ENCODE measurements at places on chromosomes 13 and 19. TPM values are rescaled to one million over a fixed set of nuclear protein-coding genes. Genes with fewer than 3 reads are reported as not detected.

- H3K27ac ChIP-seq: no peak overlapping the region
- no peaks in the 10 kb centered on the region for H3K36me3 ChIP-seq
- DNase-seq: no peak
- H3K4me3 ChIP-seq: no peak overlapping the region
Observed at GRCh38 chr13:52833296-52833875, 15.1 kb downstream of the PCDH8 start.

- no peak for DNase-seq
- no peaks in the 10 kb centered on the region for H3K4me1 ChIP-seq
- no peak overlapping the region for H3K4me3 ChIP-seq
- no peak overlapping the region for H3K27ac ChIP-seq
Observed at GRCh38 chr13:93496985-93497673, 270.5 kb downstream of the GPC6 start.

GRCh38 chr13:106088085-106088484 is 447.4 kb downstream of the EFNB2 start:
- H3K36me3 ChIP-seq: no peaks in the 10 kb centered on the region
- no peak overlapping the region for H3K27ac ChIP-seq
- H3K4me3 ChIP-seq: no peak overlapping the region
- H3K4me1 ChIP-seq: no peaks in the 10 kb centered on the region
- DNase-seq: no peak

DNA sequence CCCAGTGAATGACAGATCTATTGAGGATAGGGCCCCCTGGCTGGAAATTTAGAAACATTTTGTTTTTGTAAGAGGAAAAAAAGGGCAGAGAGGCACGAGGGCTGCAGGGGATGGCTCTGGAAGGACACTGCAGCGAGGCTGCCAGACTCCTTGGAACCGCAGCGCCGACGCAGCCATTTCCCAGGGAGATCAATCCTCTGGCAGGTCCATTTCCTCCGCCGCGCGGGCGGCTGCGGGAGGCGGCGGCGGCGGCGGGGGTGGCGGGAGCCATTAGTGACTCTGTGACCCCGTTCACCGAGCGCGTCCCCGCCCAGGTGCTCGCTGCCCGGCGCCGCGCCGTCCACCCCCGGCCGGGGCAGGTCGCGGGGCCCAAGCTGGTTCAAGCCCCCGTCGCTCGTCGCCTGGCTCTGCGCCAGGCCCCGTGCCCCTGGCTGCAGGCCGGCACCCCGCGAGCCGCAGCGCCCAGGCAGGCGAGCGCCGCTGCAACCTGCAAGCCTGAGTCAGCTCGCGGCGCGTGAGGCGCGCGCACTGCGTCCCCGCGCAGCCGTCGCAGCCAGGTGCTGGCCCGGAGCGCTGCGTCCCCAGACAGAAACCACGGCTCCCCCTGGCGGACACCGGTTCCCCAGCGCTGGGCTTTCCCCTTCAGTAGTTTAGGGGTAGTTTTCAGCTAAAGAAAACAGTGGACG is 192.6 kb downstream of the KATNAL1 start:
- H3K4me1 ChIP-seq: peaks cover 44% of the 10 kb centered on the region
- peaks cover 4% of the 10 kb centered on the region for H3K27me3 ChIP-seq
- DNase-seq: peak; percentile 94
- H3K27ac ChIP-seq: peak overlapping the region; percentile 89
- H3K36me3 ChIP-seq: no peaks in the 10 kb centered on the region
- H3K4me3 ChIP-seq: peak overlapping the region; percentile 71

- DNase-seq: no peak
- no peak overlapping the region for H3K4me3 ChIP-seq
- no peaks in the 10 kb centered on the region for H3K36me3 ChIP-seq
- H3K27me3 ChIP-seq: peaks cover 3% of the 10 kb centered on the region
- no peak overlapping the region for H3K27ac ChIP-seq
Observed at GRCh38 chr13:110323172-110323891, 16.2 kb downstream of the COL4A2 start.

- H3K36me3 ChIP-seq: peaks cover 4% of the 10 kb centered on the region
- H3K4me3 ChIP-seq: no peak overlapping the region
- H3K4me1 ChIP-seq: peaks cover 21% of the 10 kb centered on the region
- H3K27ac ChIP-seq: peak overlapping the region; percentile 75
- no peaks in the 10 kb centered on the region for H3K27me3 ChIP-seq
- no peak for DNase-seq
Observed at GRCh38 chr13:49314344-49314882, 66.7 kb downstream of the CDADC1 start.

GRCh38 chr13:100892981-100893380 is 218.4 kb upstream of the TMTC4 start:
- H3K27me3 ChIP-seq: no peaks in the 10 kb centered on the region
- no peak for DNase-seq
- H3K36me3 ChIP-seq: no peaks in the 10 kb centered on the region
- H3K27ac ChIP-seq: no peak overlapping the region
- H3K4me3 ChIP-seq: no peak overlapping the region

The AMER2 gene
- 0.32 TPM for total RNA-seq

All from suprapubic skin (tissue), 4 donors.